NCI-H1105 (cell line): ENCODE measurements at places on chromosomes 4 and X.
A peak's percentile ranks its signal among the peaks of the same experiment; 100 is the strongest.

DNA sequence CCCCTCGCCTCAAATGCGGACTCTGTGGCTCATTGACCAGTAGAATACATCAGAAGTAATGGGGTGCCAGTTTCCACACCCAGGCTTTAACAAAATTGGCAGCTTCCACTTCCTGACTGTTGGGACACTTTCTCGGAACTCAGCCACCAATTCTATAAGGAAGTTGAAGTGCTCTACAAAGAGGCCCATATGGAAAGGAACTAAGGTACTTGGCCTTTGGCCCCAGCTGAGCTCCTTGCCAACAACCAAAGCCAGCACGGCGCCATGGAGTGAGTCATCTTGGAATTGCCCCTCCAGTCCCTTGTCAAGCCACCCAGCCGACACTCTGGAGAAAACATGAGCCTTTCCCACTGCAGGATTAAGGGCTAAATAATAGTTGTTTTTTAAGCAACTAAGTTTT lies 262.2 kb upstream of the INTU start:
- no peak for DNase-seq

DNA sequence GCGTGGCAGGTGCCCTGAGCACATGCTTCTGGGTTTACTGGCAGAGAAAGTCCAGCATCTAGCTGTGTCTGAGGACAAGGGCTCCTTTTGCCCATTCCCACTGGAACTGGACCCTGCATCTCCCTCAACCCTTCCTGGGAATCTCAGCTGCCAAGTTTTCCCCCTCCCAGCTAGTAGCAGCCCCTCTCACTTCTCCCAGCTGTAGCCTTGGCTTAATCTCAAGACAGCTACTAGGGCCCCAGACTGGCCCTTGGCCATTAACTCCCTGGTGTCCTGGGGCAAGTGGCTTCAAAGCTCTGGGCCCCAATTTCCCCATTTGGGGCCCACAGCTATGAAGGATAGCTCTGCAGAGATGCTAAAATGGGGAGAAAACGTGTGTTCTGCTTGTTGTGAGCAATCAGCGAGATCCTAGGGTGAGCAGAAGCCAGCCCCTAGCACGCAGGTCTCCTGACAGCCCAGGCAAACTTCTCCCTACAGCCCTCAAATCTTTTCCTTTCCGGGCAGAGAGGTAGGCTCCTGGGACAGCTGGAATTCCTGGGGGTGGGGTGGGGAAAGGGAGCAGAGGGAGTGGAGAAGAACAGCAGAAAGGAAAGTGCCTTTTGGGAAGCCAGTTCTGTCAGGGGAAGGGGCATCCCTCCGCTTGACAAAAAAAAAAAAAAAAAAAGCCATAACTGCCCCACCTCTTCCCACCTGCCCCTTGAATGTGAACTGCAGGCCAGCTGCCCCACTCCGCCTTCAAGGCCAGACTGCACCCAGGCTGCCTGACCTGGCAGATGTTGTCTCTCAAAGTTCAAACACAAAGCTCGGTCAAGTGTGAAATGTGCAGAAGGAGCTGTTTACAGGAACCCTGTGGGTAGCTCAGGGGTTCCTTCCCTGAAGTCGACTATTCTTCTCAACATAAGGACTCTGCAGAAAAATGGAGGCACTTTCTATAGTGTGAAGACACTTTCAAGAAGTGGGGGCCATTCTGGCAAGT lies 16.6 kb downstream of the FGD1 start:
- DNase-seq = no peak

DNA sequence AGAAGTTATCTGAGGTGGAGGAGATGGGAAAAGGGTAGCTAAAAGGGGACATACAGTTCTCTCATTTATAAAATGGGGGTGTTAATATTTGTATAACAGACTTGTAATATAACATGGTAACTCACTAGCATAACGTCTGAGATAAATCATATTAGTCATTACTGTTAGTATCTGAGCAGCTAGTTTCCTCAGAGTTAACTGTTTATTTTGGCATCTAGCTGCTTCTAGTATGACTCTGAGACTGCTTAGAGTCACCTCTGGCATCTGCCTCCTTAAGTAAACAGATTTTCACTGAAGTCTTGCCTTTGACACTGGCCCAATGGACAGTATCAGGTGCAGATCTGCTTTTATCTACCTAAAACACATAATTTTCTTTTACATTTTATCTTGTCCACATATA lies 58.1 kb downstream of the SLC30A9 start:
- no peak for DNase-seq

GRCh38 chr4:101271516-101271915 lies 75.8 kb downstream of the PPP3CA start:
- DNase-seq = no peak

GRCh38 chr4:182400081-182400480 lies 156.9 kb downstream of the TENM3 start:
- no peak for DNase-seq

- no peak for DNase-seq
Measured at GRCh38 chrX:78429172-78429571, 101.8 kb upstream of the CYSLTR1 start.

- DNase-seq = peak; percentile 74
Measured at GRCh38 chr4:7978489-7978888, 38.8 kb upstream of the AFAP1 start.

DNA sequence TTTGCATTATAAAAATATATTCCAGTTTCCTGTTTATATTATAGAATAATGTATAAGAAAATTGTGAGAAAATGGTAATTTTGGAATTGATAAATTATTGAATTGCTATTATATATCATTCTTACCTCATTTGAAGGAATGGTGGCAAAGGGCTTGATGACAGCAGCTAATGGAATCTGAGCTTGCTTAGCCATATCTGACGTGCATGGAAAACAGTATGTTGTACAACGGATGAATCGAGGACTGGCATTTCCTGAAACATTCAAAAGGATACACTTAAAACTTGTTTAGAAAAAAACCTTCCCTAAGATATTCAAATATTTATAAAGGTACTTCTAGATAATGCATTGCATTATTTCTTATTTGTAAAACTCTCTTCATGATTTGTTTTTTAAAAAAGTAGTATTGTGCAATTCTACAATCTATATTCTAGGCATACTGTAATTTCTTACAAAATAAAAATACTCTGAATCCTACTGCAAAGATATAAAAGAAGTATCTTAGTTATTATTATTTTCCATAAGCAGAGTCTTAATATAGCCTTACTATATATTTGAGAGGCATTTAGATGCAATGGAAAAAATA lies 38.3 kb downstream of the SEC24D start:
- DNase-seq = no peak

DNA sequence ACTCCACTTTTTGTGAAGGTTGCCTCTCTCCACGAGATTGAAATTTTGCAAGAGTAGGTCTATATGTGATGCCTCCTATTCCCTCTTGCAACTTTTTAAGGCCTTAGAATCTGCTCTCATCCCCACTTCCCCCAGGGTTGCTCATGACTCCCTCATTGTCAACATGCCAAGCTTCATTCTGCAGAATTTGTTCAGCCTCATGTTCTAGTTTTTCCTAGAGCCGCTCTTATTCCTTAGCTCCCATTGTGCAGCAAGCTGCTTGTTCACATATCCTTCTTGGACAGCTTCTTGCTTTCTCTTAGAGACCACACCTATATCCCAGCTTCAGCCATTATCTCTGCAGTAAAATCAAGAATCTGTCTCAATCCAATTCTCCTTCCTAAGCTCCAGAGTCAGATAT lies 82.4 kb downstream of the CNGA2 start:
- DNase-seq = no peak

DNA sequence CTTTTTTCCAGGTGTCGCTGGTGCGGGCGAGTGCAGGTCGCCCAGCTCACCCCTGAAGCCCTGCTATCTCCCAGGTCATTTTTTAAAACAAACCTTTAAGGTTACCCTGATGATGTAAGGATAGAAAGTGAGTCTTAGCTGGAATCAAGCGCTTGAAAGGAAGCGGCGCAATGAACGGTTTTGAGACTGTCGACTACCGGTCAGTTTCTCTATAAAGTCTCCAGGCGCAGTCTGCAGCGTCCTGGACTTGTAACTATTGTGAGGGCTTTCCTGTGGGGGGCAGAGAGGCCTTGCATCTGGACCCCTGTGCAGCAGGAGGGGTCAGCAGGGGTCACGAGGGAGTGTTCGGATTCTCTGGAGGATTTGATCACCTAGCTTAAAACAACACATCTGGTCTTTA lies 1.6 kb downstream of the KIT start:
- no peak for DNase-seq

DNA sequence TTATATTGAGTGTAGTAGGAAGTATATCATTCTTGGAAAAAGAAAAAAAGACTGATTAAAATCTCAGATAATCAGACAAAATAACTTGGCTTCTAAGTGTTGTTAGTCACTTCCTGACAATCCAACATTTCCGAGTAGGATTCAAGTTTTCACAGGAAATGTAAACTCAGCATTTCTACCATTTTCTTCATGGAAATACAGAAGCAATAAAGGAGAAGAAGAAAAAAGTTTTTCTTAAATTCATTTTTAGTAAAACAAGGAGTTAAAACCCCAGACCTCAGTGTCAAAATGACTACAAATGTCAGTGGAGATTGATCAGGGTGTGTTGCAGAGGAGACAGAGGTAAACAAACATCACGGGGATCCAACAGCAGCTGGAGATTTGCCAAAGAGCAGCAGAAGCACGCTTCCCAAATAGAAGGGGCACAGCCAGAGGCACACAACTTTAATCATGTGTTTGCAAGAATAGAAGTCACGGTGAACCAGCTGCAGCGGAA lies 129.3 kb upstream of the FAM9B start:
- DNase-seq = peak; percentile 68

DNA sequence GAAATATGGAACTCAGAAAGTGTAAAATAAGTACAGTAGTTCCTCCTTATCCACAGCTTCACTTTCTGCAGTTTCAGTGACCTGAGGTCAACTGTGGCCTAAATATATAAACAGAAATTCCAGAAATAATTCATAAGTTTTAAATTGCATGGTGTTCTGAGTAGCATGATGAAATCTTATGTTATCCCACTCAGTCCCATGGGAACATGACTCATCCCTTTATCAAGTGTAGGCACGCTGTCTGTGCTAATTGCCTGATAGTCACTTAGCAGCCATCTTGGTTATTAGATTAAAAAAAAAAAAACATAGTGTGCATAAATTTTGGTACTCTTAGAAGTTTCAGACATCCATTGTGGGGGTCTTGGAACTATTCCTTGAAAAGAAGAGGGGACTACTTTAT lies 983.4 kb upstream of the ADGRL3 start:
- no peak for DNase-seq

- DNase-seq = no peak
Measured at GRCh38 chr4:165927366-165927765, 54.3 kb downstream of the TLL1 start.

DNA sequence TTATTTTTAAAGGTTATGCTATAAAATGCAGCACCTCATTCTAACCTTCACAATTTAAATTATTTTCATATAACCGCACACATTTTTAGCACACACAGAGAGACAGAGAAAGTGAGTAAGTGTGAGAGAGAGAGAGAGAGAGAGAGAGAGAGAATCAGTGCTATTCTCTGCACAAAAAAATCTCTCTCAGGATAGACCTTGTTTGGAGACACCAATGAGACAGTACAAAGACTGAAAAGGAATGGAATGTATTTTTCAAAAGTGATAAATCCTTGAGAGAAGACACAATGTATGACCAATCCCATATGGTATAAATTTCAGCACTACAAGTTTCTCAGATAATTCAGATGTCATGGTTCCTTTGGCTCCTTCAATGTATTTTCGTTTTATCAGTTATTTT lies 132.1 kb upstream of the PCDH18 start:
- no peak for DNase-seq

- no peak for DNase-seq
Measured at GRCh38 chrX:21907260-21907659, 33.2 kb upstream of the SMS start.

- no peak for DNase-seq
Measured at GRCh38 chr4:152063621-152064240, 302.9 kb upstream of the GATB start.

- DNase-seq = no peak
Measured at GRCh38 chr4:155590796-155591585, 75.7 kb upstream of the GUCY1A1 start.

GRCh38 chr4:28702571-28702970 lies 1841.9 kb downstream of the STIM2 start:
- no peak for DNase-seq

GRCh38 chr4:184550476-184550875 lies 76.1 kb upstream of the IRF2 start:
- no peak for DNase-seq

DNA sequence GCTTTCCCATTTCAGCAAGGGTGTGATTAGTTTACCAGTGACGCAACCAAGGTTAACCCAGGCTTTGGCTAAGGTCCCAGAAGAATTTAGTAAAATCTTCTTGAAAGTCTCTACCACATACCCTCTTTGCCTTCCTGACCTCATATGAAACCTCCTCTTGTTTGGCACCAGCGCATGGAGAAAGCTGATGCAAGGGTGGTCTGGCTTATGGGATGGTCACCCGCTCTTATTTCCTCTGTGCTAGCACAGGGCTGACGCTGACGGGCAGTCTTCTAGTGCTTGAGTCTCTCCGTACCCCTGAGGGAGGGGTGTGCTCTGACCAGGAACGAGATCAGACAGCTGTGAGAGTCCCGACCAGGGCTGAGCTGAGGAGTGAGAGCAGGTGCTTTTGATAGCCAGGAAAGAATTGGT lies 137.6 kb downstream of the TENM3 start:
- DNase-seq = no peak

GRCh38 chr4:14359991-14360390 lies 642.3 kb upstream of the CPEB2 start:
- DNase-seq = no peak
